ENCODE measurements at places on chromosomes 6 and 20.

DNA sequence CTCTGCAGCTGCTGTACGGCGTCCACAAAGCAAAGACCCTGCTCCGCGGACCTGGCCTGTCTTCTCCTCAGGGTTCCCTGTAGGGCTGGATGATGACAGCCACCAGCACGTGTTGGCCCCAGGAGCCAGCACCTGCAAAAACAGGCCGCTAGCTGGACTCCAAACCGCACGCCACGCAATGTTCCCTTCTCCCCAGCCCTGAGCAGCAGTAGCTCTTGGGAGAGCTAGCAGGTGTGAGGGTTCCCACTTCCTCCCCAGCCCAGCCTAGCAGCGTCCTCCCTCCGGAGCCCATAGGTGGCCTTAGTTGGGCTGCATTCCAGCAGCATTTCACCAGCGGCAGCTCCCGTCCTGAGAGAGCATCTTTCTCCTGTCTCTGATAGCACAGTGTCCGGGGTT, 42.3 kb downstream of the DACT2 start:
- DNase-seq = no peak

GRCh38 chr6:49517919-49518318, 18.2 kb downstream of the GLYATL3 start:
- no peak for DNase-seq

DNA sequence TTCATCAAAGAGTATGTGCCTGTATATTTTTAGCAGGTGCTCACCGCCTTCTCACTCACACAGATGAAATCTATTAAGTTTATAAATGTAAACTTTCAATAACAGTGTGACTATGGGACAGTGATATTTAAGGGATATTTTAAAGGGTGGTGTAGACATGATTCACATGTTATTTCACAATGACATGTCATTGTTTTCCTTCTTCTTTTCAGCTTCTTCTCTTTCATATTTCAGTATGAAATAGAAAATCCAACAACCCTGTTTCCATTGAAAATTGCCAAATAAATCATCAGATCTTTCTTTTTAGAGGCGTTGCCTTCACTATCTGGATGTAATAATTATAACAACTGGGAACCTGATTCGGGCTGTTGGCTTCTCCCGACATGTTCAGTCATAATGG, 54.8 kb downstream of the PFDN4 start:
- DNase-seq = no peak

DNA sequence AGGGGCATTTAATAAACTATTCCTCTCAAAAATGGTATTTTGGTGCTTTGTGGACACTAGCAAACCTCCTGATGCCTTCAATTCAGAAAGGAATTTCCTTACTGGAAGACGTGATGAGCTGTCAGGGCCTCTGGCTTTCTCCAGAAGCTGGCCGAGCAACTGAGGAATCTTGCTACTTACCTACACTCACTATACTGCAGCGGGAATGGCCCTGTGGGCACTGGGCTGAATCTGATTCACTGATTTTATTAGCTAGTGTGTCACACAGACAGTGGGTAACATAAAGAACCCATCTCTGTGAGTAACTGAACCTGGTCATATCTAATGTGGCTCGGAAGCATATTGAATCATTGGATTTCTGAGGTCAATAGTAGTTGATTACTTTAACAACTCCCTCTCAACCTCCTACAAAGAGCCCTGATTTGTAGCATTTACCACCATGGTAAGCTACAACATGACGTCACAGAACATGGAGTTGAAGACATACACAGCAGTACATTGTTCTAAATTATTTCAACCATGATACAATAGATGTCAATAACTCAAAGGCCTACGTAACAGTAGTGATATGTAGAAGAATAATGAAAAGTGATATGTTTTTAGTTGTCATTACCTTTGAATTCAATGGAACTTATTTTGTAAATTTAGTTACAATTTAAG, 232.1 kb downstream of the SYNE1 start:
- no peak for DNase-seq

DNA sequence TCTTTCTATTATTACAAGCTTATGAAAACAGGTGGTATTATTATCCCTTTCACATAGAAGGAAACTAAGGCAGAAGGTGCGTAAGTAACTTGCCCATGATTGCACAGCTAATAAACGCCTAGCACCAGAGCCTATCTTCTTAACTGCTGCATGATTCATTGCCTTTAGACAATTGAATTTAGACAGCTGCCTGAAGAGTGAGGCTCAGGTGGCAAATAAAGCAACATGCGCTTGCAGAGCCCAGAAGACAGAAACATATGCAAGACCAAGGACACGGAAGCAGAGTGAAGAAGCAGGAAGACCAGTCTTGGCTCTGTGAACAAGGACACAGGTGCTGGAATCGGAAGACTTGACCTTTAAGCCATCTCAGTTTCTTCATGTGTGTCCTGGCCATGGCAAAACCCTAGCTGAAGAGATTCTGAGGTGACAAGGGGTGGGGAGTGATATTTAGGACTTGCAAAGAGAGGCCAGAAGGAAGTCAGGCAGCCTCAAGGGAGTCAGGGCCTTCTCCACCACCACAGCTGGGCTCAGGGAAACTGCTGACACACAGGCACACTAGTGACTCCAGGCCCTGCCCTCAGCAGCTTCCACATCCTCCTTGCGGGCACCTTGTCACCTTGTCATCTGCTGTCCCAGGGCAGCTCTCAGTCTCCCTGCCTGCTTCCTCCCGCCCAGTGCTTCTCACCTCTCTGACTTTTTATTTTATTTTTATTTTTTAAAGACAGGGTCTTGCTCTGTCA, 91.7 kb upstream of the SLC22A16 start:
- no peak for DNase-seq

DNA sequence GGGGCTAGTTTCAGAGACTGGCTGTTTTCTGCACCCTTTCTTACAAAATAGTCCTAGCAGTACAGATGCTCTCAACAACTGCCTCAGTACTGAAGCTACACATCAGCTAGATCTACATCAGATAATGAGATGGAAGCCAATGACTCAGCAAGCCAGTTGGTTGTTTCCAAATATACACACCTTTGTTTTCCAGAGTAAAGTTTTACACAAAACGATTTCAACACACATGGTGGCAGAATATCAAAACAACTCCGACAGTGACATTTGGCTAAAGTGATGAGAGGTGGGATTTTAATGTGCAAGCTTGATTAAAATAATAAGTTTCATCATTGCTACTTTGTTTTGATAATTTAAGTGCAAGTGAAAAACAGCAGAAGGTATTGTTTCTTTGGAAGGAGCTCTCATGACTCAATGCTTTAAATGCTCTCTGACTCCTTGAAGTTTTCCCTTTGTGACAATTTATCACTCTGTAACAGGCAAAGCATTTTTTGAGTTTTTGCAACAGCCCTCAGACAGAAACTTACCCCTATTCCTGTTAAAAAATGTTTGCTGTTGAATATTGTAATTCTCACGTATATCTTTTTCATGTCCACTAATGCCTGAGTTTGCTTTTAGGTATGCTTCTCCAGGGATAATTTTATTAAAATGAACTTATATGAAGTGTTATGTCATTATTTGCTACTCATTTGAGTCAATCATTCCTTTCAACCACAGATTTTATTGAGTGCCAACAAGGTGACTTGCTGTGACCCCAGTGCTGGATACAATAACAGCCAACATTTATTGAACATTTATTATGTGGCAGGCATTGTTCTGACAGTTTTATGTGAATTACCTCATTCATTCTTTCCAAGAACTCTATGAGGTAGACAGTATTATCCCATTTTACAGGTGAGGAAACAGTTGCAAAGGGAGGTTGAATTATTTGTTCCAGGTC, 882.0 kb downstream of the TFAP2A start:
- no peak for DNase-seq

- DNase-seq = no peak
These were observed 32.2 kb upstream of the CHD6 start for GRCh38 chr20:41650231-41650948.

GRCh38 chr20:22412977-22413868, 171.1 kb downstream of the FOXA2 start:
- no peak for DNase-seq

Measured in T-helper 22 cell (primary cell).